ENCODE measurements at places on chromosomes 5 and 9.

DNA sequence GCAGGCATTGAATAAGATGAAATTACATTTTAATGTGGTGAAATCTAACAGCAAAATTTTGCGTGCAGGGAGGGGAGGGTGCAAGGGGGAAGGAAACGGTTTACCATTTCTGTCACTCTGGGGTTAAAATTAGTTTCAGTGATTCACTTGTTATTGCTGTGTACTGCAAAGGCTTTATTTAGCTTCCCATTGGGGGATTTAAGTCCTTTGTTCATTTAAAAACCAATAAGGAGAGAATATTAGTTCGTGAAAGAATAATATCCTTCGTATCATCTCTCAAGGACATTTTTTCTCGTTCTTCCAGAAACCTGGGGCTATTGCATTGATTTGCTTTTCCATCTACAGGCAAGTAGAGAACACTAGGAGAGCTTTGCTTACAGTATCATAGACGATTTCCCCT, 667.8 kb upstream of the RGMB start:
- DNase-seq = no peak

DNA sequence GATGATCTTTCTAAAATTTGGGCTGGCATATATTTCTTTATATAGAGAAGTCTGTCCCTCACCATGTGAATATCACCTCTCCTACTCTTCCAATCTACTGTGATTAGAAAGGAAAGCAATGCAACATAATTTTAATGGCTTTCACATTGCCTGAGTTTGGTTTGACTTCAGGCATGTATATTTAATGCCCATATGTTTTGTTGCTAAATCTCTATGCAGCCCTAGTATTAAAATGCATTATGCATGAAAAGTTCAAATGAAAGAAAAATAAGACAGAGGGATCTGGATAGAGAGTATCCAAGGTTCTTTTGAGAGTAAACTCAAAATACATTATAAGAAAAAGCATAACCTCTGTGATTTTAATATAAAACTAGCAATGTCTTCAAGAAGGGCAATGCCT, 518.3 kb downstream of the PRR16 start:
- DNase-seq = no peak

DNA sequence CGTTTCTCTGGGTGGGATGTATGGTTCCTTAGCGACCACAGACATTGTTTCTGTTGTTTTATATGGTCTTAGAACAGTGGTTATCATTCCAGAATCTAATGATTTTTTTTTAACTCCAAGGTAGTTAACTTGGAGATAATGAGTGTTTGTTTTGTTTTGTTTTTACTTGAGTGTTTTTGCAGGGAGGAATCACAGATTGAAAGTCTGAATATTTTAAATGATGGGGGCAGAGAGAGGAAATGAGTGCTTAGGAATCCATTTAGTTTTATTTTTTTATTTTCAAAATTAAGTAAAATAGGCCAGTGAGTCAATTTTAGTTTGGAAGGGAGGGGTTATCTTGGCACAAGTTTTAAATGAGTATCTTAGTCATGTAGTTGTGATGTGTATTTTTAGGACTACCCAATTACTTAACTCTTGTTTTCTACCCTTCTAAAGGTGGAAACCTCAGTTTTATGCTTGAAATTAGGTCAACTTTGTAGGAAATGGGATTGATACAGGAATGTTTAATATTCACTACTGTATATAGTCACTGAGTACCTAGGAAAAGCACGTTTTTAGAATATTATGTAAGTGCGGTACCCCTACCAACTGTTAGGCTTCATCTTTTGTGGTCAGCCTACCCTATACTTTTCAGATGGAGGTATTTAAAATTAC, 2.0 kb downstream of the UBE2R2 start:
- DNase-seq = no peak

DNA sequence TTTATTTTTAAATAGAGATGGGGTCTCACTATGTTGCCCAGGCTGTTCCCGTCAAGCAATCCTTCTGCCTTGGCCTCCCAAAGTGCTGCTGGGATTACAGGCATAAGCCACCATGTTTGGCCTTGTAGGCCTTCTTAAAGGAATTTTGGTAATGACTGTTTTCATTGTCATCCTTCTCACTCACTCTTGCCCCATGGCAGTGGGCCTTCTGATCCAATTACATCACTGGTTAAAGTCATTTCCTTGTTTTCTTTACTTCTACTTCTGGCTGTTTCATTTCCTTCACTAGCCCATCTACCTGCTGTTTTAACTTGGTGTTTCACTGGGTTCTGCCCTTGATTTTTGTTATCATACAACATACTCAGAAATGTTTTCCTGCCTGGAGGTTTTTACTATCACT, 20.1 kb upstream of the NIM1K start:
- no peak for DNase-seq

GRCh38 chr9:119829186-119829585, 460.0 kb upstream of the BRINP1 start:
- DNase-seq = no peak

GRCh38 chr5:173018358-173018757, 34.8 kb downstream of the ATP6V0E1 start:
- DNase-seq = no peak

GRCh38 chr5:153888781-153889180, 149.9 kb downstream of the FAM114A2 start:
- DNase-seq = no peak

DNA sequence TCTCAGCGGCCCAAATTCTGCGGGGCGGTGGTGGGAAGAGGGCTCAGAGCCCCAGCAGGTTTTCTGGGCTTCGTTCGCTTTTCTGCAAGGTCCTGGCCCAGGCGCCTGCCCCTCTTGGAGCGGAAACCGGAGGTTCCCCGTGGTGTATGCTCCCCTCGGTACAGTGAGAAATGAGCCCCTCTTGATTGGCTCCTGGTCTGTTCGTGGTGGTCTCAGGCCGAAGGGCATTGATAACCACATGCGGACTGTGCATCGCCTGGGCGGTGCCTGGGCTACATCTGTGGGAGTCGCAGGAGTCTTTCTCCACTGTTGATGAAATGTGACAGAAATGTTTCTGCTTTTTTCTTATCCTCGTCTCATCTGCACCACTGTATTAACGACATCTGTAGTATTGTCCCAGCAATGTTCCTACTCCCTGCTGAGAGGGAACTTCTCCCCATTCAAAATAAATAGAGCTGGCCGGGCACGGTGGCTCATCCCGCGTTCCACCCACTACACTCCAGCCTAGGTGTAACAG, 682 bp downstream of the MAN1B1 start:
- no peak for DNase-seq

GRCh38 chr9:9892217-9892616, 720.6 kb downstream of the PTPRD start:
- DNase-seq = no peak

DNA sequence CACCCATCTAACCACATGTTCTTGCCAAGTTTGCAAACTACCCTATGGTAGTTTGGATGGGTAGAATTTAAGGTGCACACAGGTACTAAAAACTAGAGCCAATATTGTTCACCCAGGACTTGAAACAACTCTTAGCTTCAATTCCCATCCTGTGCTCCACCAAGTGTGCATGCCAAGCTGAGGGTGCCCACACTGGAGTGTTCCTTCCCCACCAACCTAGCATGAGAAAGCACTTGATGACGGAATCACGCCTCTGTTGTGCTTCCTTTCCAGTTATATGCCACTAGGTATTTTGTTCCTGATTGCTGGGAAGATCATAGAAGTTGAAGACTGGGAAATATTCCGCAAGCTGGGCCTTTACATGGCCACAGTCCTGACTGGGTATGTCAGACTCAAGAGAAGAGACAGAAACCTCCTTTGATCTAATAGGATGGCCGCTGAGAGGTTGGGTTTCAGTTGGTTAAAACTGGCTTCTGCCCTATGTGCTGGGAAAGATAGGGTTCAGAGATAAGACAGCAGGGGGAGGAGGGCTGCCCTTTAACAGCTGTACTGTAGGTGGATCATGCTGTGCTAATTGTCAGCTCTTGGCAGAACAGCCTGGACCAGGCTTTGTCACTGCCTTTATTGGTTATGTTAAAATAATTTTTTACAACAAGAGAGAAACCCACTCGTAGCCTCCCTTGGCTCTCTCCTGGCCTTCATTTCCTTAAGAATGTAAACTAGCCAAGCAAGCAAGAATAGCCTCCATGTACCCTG, 83.5 kb downstream of the SLC1A1 start:
- no peak for DNase-seq

- DNase-seq = no peak
These were observed 840.3 kb upstream of the SEMA6A start for GRCh38 chr5:117414926-117415325.

DNA sequence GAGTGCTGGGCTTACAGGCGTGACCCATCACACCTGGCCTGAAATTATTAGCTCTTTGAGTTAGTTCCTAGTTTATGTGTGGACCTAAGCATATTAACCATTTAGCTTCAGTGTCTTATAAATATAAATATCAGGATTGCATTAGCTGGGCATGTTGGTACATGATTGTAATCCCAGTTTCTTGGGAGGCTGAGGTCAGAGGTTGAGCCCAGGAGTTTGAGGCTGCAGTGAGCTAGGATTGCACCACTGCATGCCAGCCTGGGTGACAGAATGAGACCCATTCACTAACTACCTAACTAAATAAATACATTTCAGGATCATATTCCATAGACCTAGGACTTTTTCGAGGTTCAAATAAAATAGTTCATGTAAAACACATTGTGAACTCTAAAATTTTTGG, 129.8 kb downstream of the VPS13A start:
- no peak for DNase-seq

DNA sequence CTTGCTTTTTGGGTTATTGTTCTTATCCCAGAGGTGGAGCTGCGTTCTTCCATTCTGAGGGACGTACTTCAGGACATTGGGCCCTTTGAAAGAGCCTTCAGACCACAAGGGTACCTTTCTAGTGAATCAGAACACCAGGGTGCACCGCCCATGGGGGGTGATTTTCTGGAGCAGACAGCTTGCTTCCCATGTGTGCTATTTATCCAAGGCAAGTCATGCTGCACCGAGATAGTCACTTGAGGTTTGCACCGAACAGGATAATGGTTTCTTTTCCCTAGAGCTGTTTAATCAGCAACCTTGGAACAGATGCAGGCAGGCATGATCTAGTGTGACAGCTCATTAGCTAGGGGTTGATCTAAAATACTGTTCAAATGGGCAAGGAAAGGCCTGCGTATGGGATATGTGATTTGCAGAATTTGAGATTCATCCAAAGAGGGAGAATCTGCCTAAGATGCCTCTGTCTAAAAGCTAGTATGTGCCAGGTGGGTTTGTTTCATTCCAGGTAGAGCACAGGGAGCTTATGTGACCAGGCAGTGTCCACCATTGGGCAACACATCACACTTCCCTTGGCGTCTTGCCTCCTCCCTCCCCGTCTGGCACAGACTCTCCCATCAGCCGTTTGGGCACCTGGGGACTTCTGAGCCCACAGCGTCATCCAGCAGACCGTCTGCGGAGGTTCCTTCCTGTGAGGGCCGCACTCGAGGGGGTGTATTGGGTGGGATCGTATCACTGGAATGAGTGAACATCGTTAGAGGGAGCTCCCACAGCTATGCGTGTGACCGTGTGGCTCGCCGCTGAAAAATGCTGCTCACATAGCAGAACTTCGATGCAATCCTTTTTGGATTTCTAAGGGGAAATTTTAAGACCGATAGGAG, 23.0 kb downstream of the ABL1 start:
- DNase-seq = no peak

DNA sequence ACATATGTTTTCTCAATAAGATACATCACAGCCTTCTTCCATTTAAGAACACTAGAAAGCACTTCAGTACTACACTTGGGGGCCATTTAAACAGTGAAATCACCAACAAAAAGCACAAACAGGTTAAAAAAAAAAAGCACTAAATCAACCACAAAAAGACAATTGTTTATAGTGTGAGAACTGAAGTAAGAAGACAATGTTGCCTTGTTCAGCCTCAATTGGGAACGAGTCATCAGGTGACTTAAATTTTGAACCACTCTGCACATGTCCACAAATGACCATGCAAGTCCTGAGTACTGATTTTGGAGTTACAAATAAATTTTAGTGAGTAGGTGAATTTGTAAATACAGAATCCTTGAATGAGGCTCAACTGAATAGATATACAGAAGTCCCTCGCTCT, 37.2 kb upstream of the HNRNPA0 start:
- no peak for DNase-seq

GRCh38 chr5:124704594-124705284, 41.7 kb downstream of the ZNF608 start:
- no peak for DNase-seq

DNA sequence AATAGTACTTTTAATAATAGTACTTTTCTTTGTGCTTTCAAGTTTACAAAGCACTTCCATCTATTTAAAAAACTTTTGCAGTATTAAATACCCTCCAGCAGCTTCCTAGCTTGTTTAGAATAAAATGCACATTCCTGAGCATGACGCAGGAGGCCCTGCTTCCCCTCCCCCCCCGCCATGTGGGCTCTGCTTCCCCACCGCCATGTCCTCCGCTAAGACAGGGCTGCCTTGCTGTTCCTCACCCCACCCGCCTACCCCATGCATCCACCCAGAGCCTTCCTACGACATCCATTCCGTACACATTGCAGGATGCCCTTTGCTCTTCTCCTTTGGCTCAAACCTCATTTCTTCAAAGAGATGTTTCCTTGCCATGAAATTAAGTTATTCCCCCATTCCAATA, 205.9 kb upstream of the MSX2 start:
- no peak for DNase-seq

GRCh38 chr5:153610009-153610408, 119.5 kb downstream of the GRIA1 start:
- no peak for DNase-seq

DNA sequence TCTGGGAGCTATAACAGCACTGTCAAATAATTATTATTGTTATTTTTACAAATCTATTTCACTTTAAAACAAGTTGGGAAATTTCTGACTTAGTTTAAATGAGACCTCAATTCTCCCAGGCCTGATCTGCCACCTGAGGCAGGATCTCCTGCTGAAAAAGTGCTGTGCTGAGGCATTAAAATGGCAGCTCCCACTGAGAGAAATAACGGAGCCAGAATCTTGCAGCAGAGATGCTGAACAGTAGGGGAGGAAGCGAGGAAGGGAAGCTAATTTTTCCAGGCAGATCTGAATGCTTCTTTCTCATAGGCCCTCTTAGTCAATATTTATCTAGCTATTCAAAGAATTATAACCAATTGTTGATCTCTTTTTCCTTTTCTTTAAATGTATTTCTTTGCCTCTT, 196.3 kb downstream of the ZNF462 start:
- DNase-seq = no peak
